KBM-7 (cell line): ENCODE measurements at places on chromosomes 4 and X.
A peak's percentile ranks its signal among the peaks of the same experiment; 100 is the strongest.

GRCh38 chr4:159159611-159160010 lies 56.7 kb downstream of the RAPGEF2 start:
- DNase-seq, result no peak

DNA sequence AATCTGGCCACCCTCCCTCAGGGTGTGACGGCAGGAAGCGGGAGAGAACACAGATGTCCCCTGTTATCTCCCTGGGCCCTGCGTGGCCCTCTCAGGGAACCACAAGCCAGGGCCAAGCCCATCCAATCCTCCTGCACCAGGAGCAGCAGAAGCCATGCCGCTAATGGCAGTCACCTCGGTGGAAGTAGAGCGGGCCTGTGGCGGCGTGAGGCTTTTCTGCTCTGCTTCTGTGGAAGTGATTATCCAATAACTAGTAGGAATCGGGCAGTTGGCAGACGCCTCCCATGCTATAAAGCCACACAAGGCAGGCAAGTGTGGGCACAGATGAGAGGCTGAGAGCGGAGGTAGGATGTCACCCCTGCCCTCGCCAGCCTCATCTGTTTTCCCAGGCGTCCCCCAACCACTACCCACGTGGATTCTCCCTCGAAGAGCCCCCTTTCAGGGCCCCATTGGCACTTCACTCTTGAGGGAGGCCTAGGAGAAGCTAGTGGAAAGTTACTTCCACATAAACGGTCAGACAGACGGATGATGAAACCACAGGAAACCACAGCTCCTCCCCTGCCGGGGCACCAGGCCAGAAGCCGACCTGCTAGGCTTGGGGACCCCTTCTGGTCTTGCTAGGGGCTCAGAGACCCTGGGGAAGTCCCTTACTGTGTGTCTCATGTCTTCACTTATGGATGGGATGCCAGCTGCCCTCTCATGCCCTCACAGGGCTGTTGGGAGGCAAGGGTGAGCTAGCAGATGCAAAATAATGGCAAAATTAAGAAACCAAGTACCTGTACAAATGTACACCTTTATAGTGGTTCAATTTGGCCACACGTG lies 18.8 kb upstream of the TMSB4X start:
- peak; percentile 99 for DNase-seq

- DNase-seq, result no peak
These were observed 136.4 kb upstream of the GUCY1A1 start for GRCh38 chr4:155530290-155530689.

GRCh38 chr4:143667461-143667860 lies 33.0 kb downstream of the FREM3 start:
- DNase-seq, result peak; percentile 43

DNA sequence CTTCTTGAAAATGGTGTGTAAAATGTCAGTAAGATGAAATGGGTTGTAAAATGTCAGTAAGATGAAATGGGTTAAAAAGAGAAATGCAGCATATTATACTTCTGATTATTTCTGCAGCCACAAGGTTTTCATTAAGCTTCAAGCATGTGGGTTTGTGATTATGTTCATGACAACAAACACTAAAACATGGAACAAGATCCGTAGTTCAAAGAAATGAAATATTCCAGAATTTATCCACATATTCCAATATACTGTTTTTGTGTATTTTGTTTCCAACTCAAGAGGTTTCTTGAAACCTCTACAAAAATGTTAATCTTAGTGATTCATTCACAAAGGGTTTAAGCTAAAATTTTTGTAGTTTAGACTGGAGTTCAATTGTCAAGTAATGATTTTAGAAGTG lies 84.0 kb downstream of the ADAMTS3 start:
- DNase-seq, result no peak

DNA sequence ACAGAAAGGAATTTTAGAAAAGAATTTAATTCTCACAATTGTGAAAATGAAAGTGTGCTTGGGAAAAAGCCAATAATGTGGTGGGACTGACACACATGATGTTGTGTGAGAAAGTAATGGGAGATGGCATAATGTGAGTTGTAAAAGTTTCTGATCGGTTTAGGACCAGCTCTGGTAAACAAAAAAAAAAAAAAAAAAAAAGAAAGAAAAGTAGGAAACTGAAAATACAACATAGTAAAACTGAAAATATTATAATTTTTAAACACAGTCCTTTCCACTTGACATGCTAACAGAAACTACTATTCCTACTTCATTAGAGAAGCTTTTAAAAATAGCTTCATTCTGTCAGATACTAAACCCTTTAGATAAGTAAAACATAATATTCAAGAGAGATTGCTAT lies 28.2 kb downstream of the RAP1GDS1 start:
- no peak for DNase-seq

DNA sequence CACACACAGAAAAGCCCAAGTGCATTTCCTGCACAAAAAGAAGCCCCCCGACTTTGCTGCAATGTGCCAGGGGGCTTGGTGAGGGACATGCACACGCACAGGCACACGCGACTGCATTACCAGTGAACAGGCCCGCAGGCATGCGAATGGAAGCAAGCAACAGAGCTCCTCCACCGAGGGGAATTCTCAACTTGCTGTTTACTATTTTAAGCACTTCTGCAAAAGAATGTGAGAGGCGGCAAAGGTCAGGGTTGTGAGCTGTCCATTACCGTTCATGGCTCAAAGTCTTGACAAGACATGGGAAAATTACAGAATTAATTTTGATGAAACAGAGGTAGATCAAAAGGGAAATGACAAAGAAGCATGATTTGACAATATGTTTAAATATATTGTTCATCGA lies 342.5 kb upstream of the NOCT start:
- no peak for DNase-seq

GRCh38 chr4:14608630-14609029 lies 393.7 kb upstream of the CPEB2 start:
- no peak for DNase-seq

GRCh38 chr4:9997886-9998285 lies 23.4 kb downstream of the SLC2A9 start:
- no peak for DNase-seq

DNA sequence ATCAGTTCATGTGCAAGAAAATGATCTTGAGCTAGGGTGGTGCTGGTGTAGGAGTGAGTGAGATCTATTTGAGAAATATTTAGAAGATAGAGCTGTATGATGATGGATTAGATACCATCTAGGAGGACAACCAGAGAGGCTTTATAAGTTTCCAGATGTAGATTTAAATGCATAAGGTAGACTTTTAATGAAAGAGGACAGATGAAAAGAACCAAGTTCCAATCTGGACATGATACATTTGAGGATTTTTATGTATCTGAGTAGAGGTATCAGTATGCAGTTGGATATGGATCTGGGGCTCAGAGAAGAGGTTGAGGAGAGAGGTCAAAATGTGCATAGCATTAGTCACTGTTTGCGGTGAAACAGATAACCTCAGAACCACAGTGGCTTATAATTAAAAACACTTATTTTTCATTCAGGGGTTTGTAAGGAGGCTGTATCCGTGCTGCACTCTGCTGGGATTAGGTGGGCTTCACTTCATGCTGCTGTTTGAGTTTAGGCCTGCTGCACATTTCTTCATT lies 348.7 kb downstream of the BMPR1B start:
- no peak for DNase-seq

GRCh38 chrX:123920105-123920785 lies 41.3 kb upstream of the STAG2 start:
- no peak for DNase-seq

GRCh38 chrX:10932842-10933440 lies 178.2 kb upstream of the HCCS start:
- DNase-seq, result no peak

DNA sequence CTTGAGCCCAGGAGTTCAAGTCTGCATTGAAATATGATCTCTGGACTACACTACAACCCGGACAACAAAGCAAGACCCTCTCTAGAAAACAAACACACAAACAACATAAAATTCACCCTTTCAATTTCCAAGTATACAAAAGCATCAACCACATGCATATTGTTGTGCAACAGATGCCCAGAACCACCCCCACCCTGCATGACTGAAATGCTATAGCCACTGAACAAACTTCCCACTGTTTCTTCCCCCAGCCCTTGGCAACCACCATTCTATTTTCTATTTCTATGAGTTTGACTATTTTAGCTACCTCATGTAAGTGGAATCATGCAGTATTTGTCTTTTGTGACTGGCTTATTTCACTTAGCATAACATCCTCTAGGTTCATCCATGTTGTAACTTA lies 14.2 kb upstream of the C4orf51 start:
- no peak for DNase-seq

GRCh38 chr4:70531981-70532380 lies 13.6 kb downstream of the AMTN start:
- DNase-seq, result no peak

- no peak for DNase-seq
These were observed 2.0 kb downstream of the ELK1 start for GRCh38 chrX:47648376-47648775.

GRCh38 chrX:111360839-111361238 lies 51.2 kb downstream of the DCX start:
- DNase-seq, result no peak

- DNase-seq, result no peak
These were observed 59.2 kb upstream of the PARM1 start for GRCh38 chr4:74873545-74874301.

- peak; percentile 47 for DNase-seq
These were observed 97.0 kb upstream of the LNX1 start for GRCh38 chr4:53688186-53688790.

GRCh38 chr4:62709618-62710252 lies 1509.6 kb downstream of the ADGRL3 start:
- peak; percentile 62 for DNase-seq

DNA sequence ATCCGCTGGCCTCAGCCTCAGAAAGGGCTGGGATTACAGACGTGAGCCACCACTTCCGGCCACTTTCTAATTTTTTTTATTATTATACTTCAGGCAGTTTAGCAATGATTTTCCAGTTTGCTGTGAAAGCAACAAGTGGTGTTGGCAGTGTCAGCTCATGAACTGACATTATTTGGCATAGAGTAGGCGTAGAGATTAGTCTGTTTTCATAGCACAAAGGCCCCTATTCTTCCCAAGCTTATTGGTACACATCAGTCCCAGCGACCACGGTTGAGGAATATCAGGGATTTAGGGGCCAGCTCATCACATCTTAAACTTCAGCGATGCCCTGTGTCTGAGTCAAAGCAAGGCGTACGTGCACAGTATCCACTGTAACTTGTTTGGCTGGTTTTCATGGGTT lies 53.0 kb upstream of the RASSF6 start:
- DNase-seq, result no peak

DNA sequence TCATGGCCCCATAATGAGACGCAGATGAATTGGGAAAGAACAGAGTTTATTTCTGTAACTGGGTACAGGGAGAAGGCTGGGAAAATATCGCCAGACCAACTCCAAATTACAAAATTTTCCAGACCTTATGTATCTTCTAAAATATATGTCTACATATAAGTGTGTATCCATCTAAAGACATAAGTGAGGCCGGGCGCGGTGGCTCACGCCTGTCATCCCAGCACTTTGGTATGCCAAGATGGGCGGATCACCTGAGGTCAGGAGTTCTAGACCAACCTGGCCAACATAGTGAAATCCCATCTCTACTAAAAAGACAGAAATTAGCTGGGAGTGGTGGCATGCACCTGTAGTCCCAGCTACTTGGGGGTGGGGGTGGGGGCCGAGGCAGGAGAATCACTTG lies 11.7 kb upstream of the DHRSX start:
- DNase-seq, result no peak

DNA sequence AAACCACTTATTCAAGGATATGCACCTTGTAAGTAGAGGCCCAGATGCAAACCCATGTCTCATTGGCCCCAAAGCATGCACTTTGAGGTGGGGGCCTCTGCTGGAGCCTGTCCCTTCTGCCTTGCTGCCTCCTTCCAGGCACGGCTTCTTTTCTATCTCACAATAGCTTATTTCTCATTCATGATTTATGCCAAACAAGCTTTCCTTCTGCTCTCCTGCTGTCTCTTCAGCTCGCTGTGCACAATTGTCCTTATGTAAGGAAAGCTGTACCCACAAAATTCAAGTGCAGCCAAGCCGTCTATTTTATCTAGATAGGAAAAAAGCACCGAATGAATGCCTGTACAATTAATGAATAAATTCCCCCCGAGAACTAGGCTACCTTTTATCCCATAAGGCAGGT lies 124.8 kb upstream of the PACRGL start:
- no peak for DNase-seq

DNA sequence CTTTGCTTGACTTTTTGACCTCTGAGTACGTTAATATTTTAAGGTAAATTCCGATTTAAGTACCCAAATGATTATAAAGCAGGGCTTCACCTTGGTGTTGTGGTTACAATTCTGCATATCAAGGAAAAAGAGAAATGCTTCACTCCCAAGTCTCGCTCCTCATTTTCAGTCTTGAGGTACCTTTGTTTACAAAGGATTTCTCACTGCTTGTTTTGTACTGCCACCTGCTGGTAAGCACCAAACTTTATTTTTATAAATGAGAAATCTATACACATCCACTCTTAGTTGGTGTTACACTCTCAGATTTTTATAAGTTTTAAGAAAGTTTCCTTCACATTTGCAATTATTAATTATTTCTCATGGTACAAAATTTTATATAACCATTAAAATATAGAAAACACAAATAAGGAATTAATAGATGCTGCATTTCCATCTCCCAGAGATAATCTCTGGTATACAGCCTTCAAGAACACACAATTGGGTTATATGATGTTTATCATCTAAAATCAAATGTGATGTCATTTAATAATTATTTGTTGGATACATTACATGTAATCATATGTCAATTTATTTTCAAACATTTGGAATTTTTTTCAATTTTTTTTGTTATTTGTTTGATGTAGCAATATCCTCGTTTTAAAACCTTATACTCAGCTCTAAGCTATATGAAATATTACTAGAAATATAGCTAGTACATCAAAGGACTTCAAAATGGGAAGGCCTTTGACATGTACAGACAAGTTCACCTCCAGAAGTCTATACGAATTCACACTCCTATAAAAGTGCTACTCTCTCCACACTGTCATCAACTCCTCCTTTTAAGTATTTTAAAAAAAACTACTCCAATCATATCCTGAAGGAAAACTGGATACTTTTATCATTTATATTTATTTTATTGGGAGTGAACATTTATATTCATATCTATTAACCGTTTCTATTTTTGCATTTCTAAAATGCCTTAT lies 179.9 kb downstream of the KCNIP4 start:
- DNase-seq, result peak; percentile 57

DNA sequence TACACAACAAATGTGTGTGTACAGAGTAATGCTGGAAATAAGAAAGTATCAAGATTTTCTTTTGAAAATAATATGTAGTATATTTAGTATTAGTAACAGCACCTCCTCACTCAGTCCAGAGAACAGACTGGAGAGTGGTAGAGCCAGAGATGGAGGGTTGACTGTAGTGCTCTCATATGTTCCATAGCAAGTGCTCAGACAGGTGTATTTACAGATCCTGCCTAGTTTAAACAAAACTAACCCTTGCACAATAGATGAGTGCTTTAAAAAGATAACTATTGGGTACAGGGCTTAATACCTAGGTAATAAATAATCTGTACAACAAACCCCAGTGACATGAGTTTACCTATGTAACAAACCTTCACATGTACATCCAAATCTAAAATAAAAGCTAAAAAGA lies 381.0 kb upstream of the EMCN start:
- no peak for DNase-seq

- DNase-seq, result no peak
These were observed 94.4 kb downstream of the ABCB7 start for GRCh38 chrX:75061701-75062100.
